ENCODE measurements at places on chromosomes 6 and 20. TPM values are rescaled to one million over a fixed set of nuclear protein-coding genes. Genes with fewer than 3 reads are reported as not detected.

Gene PLAGL1
- total RNA-seq = 17.8 TPM

GRCh38 chr6:20936949-20937348, 402.7 kb downstream of the CDKAL1 start:
- no peak for DNase-seq
- H3K27me3 ChIP-seq = no peaks in the 10 kb centered on the region
- no peaks in the 10 kb centered on the region for H3K36me3 ChIP-seq
- no peak overlapping the region for H3K27ac ChIP-seq
- H3K4me1 ChIP-seq = no peaks in the 10 kb centered on the region

Gene TCF15
- total RNA-seq = not detected

DNA sequence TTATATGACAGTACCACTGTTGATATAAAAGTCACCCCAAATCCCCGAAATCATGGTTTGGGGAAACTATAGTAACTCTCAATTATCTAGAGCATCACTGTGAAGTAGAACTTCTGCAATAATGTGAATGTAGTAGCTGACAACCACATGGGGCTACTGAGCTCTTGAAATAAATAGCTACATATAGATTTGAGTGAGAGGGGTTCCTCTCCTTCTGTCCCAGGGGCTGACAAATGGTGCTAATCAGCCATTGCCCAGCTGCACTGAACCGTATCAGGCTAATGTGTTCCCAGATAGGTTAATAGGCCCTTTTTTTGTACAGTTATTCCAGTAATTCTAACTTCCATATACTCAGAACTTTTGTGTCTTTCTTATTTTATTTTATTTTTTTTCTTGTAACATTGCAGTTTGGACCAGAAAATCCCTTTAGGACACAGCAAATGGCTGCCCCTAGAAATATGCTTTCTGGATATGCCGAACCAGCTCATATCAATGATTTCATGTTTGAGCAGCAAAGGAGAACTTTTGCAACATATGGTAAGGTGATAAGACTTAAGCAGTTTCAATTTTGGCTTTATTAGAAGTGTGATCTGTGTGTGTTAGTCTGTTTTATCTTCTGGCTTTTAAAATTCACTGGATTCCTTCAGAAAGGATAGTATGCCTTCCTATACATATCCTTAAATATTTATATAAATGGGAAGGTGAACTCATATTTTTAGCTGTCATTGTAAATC, 21.1 kb downstream of the CDC40 start:
- no peak for DNase-seq
- no peaks in the 10 kb centered on the region for H3K4me1 ChIP-seq
- no peak overlapping the region for H3K27ac ChIP-seq
- H3K27me3 ChIP-seq = no peaks in the 10 kb centered on the region

DNA sequence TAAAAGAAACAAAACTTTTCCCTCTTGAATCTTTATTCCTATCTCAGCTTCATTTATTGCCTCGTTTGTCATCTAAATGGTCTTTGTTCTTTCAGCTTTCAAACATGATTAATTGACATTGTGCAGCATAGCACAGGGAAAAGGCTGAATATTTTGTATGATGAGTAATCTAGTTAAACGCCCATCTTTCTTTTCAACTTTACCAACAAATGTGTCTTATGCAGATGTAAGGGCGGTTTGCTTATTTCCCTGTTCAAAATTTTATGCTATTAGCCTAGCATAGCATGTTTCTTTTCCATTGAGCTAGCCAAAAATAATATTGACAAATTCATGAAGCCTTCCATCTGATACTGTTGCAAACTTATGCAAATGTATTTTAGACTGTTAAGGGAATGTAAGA, 176.4 kb upstream of the AKAP12 start:
- H3K4me3 ChIP-seq = no peak overlapping the region
- no peaks in the 10 kb centered on the region for H3K36me3 ChIP-seq
- H3K27ac ChIP-seq = no peak overlapping the region

DNA sequence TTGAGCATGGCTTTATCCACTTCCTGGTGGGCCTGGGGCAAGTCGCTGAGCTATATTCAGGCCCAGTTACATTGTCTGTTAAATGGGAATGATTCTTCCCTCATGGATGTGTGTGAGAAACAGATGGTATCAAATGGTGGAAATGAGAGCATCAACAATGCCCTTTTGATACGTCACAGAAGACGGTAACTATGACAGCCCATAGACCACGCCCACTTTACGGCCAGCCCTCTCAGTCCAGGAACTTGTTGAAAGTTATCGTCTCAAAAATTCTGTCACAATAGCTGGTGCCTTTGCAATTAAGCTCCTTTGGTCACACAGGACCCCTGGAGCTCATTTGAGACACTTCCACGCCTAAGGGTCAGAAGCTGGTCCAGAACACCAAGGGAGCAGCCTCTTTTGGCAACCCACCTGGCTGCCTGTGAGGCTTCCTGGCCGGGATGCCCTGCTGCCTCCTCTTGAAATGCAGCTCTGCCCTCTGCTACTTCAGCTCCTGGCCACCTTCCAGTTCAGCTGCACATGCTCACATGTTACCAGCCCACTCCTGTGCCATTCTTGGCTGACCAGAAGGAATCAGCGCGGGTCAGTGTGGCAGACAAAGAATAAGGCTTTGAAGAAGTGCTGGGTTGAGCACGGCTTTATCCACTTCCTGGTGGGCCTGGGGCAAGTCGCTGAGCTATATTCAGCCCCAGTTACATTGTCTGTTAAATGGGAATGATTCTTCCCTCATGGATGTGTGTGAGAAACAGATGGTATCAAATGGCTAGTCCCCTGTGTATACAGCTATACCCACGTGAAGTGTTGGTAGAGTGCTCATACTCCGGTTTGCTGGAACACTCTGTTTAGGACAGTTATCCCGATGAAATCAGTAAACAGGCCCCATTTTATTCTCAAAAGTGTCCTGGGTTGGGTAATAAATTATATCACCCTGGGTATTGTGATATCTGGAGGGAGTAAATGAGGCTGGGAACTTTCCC, 199.2 kb upstream of the SUPT3H start:
- DNase-seq = no peak
- no peak overlapping the region for H3K27ac ChIP-seq
- peaks cover 12% of the 10 kb centered on the region for H3K4me1 ChIP-seq
- no peaks in the 10 kb centered on the region for H3K36me3 ChIP-seq
- no peaks in the 10 kb centered on the region for H3K27me3 ChIP-seq
- H3K4me3 ChIP-seq = no peak overlapping the region

DNA sequence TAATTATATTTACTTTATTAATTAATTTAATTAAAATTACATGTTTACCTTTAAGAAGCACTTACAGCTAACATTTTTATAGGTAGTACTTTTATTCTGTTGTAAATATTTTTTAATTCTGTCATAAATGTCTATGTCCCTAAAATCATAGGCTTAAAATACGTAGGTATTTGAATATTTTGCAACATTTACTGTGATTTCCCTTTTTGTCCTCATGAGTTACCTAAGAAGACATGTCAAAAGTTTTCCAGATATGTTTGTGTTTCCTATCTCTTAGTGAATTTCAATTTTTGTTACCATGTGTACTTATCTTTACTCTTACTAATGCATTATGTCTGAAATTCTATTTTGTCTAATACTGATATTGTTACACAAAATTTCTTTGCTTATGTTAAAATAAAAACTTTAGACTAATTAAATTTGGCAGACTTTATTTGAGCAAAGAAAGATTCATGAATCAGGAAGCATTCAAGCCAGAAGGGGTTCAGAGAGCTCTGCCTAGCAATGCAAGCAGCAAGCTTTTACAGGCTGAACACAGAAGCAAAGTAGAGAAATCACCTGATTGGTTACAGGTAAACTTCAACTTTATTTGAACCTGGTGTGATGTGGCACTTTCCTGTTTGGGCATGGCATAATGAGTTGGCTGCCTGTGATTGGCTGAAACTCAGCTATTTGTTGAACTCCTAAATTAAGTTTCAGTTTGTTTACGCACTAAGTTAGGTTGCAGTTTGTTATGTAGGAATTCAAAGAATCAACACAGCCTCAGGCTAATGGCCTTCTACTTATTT, 123.2 kb upstream of the TMEM170B start:
- no peaks in the 10 kb centered on the region for H3K27me3 ChIP-seq
- DNase-seq = no peak
- H3K4me1 ChIP-seq = no peaks in the 10 kb centered on the region
- no peak overlapping the region for H3K4me3 ChIP-seq
- no peak overlapping the region for H3K27ac ChIP-seq

- H3K36me3 ChIP-seq = no peaks in the 10 kb centered on the region
- H3K27me3 ChIP-seq = no peaks in the 10 kb centered on the region
- H3K4me1 ChIP-seq = no peaks in the 10 kb centered on the region
- no peak overlapping the region for H3K4me3 ChIP-seq
These were observed 374.2 kb downstream of the SMOC2 start for GRCh38 chr6:168815229-168815628.

Gene DCDC2
- total RNA-seq = not detected

Gene SIRPB2
- not detected for total RNA-seq

Gene NKAIN2
- not detected for total RNA-seq

GRCh38 chr6:25336996-25337395, 57.8 kb downstream of the CARMIL1 start:
- no peak overlapping the region for H3K4me3 ChIP-seq
- H3K4me1 ChIP-seq = no peaks in the 10 kb centered on the region
- H3K27ac ChIP-seq = no peak overlapping the region
- H3K36me3 ChIP-seq = no peaks in the 10 kb centered on the region
- no peak for DNase-seq
- H3K27me3 ChIP-seq = no peaks in the 10 kb centered on the region

- no peak overlapping the region for H3K4me3 ChIP-seq
- peaks cover 7% of the 10 kb centered on the region for H3K4me1 ChIP-seq
- H3K36me3 ChIP-seq = no peaks in the 10 kb centered on the region
These were observed 250.0 kb downstream of the UST start for GRCh38 chr6:148996815-148997214.

DNA sequence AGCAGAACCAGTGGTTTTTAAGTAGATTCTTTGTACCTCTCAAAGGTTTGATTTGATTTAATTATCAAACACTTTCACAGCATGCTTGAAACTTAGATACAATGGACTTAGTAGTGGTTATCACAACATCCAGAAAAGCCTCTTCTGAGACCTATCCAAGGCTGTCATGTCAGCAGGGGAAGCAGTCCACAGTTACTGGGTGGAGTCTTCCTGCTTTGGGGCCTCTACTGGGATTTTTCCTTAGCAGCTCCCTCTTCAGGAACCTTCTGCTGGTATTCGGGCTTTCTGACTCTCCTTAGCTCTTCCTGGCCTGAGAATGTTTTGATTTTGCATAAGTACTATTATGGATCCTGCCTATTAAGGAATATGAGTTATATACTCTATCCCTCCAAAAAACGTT, 36.0 kb downstream of the ARFGEF2 start:
- H3K4me3 ChIP-seq = no peak overlapping the region
- DNase-seq = no peak
- no peak overlapping the region for H3K27ac ChIP-seq
- H3K27me3 ChIP-seq = no peaks in the 10 kb centered on the region
- peaks cover 28% of the 10 kb centered on the region for H3K36me3 ChIP-seq

Gene TNXB
- 2.5 TPM for total RNA-seq

Gene NKAPL
- total RNA-seq = 0.22 TPM

Gene KCNK15
- 0.15 TPM for total RNA-seq

Gene KCNG1
- 4.5 TPM for total RNA-seq

- no peaks in the 10 kb centered on the region for H3K4me1 ChIP-seq
- no peak overlapping the region for H3K4me3 ChIP-seq
- H3K27ac ChIP-seq = no peak overlapping the region
These were observed 63.2 kb downstream of the PKIB start for GRCh38 chr6:122673343-122673961.

DNA sequence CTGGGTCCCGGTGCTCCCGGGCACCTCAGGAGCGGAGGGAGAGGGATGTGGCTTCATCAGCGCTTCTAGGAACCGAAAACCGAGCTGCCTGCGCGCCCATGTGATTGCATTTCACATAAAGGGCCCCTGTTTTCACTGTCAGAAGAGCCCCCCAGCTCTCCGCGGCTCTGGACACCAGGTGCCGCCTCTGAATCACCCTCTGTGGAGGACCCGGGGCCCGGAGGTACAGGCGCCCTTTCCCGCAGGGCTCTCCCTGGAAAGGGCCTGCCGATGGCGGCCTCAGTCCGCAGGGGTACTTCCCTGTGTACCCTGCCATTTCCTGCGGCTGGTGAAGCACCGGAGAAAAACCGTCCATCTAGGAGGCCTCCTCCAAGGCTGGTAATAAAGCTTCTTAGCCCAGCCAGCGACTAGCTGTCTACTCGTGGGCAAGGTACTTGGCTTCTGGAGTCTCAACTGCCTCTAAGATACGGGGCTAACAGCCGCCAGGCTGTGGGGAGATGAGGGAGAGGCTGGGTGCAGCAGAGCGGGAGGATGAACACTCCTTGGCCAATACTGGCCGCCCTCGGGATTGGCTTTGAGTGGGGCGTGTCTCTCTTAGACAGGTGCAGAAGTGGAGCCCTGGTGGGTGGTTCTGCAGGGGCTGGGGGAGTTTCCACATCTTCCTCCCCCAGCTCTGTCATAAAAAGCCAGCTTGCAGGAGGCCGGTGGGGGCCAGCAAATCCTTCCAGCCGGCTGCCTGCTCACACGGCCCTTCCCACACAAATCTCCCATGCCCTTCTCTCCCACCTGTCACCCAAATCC, 1.6 kb downstream of the PPP1R16B start:
- H3K27ac ChIP-seq = peak overlapping the region; percentile 98
- peak overlapping the region; percentile 82 for H3K4me3 ChIP-seq
- DNase-seq = peak; percentile 41
- peaks cover 11% of the 10 kb centered on the region for H3K36me3 ChIP-seq
- H3K4me1 ChIP-seq = peaks cover 65% of the 10 kb centered on the region

Gene RAD21L1
- total RNA-seq = not detected

GRCh38 chr6:113690281-113691259, 166.6 kb upstream of the MARCKS start:
- no peaks in the 10 kb centered on the region for H3K27me3 ChIP-seq
- H3K4me3 ChIP-seq = no peak overlapping the region
- H3K4me1 ChIP-seq = no peaks in the 10 kb centered on the region
- no peak overlapping the region for H3K27ac ChIP-seq

Gene SLC17A2
- not detected for total RNA-seq

Gene SLC22A2
- total RNA-seq = not detected

- DNase-seq = no peak
- no peak overlapping the region for H3K27ac ChIP-seq
- no peaks in the 10 kb centered on the region for H3K36me3 ChIP-seq
- no peak overlapping the region for H3K4me3 ChIP-seq
- H3K4me1 ChIP-seq = no peaks in the 10 kb centered on the region
These were observed 33.0 kb downstream of the AKIRIN2 start for GRCh38 chr6:87669051-87669450.

DNA sequence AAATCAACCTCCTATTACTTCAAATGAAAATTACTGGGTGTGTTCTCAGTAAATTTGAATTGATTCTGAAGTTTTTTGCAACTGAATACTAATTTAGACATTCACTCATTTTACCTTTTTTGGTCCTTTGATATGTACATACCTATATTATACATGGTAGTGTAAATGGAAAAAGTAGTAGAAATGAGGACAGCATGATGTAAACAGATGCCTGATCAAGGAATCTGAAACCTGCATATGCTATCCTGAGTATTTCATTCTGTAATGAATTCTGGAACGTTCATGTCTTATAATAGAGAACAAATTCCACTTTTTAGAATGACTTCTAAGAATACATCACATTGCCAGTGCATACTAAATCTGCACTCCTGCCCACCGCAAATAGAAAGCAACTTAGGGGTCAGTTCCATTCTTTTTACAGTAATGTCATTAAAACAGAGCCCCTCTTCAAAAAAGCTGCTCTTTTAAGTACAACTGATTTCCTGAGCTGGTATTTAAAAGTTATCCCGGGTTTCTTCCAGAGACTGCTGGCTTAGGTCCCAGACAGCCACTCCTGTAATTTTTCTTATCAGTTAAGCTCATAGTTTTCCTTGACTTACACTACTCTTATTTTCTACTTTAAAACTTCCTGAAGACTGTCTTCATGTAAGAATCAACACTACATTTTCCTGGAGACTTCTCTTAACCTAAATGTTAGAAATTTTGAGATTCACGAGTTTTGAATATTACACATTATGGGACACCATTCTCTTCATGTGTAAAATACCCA, 48.4 kb downstream of the MAP3K7 start:
- no peak overlapping the region for H3K4me3 ChIP-seq
- no peak for DNase-seq
- peaks cover 6% of the 10 kb centered on the region for H3K36me3 ChIP-seq

All from CD8-positive, alpha-beta memory T cell (primary cell).